Spinal cord (tissue), 10 donors: ENCODE measurements at places on chromosomes 1 and 21. TPM values are rescaled to one million over a fixed set of nuclear protein-coding genes. Genes with fewer than 3 reads are reported as not detected.
A peak's percentile ranks its signal among the peaks of the same experiment; 100 is the strongest.

ITGB3BP gene
- 29.1 TPM for polyA plus RNA-seq

LRRC38 gene
- polyA plus RNA-seq: 4.8 TPM

GRCh38 chr1:76857138-76857537, 10.1 kb upstream of the ST6GALNAC5 start:
- H3K4me3 ChIP-seq: no peak overlapping the region
- no peaks in the 10 kb centered on the region for H3K36me3 ChIP-seq
- no peak for DNase-seq

DNA sequence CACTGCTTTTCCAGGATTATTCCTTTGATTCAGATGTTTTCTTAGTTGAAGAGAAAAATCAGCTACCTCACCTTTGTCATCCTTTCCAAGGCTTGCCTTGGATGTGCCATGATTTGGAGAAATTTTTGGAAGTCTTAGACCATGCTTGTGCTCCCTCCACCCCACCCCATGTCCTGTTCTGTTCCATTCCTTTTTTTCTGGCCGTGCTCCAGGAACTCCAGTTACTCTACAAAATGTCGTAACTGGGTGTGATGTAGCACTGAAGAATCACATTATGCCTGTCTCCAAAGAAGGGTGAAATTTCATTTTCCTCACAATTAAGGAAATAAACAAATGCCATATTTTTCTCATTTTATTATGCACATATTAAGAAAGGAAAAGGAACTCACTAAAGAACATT, 217.8 kb upstream of the ZRANB2 start:
- no peaks in the 10 kb centered on the region for H3K36me3 ChIP-seq
- no peaks in the 10 kb centered on the region for H3K27me3 ChIP-seq
- H3K27ac ChIP-seq: no peak overlapping the region

DNA sequence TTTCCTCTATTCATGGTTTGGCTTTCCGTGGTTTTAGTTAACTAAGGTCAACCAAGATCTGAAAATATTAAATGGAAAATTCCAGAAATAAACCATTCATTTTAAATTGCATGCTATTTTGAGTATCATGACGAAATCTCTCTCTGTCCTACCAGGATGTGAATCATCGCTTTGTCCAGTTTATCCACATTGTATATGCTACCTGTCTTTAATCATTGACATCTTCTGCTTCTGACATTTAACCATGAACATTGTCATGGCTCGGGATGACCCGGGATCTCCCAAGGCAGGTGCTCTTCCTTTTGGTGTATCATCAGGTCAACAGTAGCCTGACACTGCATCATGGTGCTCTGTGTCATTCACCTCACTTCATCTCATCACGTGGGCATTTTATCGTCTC, 125.5 kb upstream of the HNRNPU start:
- no peaks in the 10 kb centered on the region for H3K27me3 ChIP-seq
- no peaks in the 10 kb centered on the region for H3K36me3 ChIP-seq
- no peaks in the 10 kb centered on the region for H3K4me1 ChIP-seq
- H3K27ac ChIP-seq: no peak overlapping the region
- DNase-seq: no peak
- H3K4me3 ChIP-seq: no peak overlapping the region

DNA sequence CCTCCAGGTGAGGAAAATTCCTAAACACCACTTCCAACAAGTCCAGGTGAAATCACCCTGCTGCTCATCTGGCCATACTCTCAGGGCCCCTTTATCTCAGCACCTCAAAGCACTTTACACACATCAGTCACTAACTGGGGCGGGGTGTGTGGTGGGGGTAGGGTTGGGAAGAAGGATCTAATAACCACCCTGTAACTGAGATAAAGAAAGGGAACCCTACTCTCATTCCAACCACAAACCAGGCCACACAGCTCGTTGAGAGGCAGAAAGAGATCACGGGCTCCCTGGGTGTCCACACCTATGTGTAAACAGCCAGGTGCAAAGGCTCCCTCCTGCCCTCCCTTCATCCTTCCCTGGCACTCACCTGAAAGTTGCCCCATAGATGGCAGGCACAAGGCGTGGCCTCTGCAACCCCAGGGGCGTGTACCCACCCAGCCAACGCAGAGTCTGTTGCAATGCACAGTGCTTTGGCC, 20.4 kb downstream of the GPR161 start:
- H3K4me1 ChIP-seq: no peaks in the 10 kb centered on the region
- DNase-seq: no peak
- H3K36me3 ChIP-seq: peaks cover 7% of the 10 kb centered on the region
- H3K4me3 ChIP-seq: no peak overlapping the region
- H3K27ac ChIP-seq: no peak overlapping the region

- H3K27me3 ChIP-seq: no peaks in the 10 kb centered on the region
- H3K4me3 ChIP-seq: no peak overlapping the region
- no peak for DNase-seq
- H3K27ac ChIP-seq: no peak overlapping the region
- H3K36me3 ChIP-seq: peaks cover 10% of the 10 kb centered on the region
Observed at GRCh38 chr1:205535096-205535495, 30.6 kb downstream of the CDK18 start.

GRCh38 chr1:151058692-151059091, 730 bp downstream of the CDC42SE1 start:
- DNase-seq: no peak
- H3K27me3 ChIP-seq: no peaks in the 10 kb centered on the region
- H3K4me3 ChIP-seq: peak overlapping the region; percentile 94

GRCh38 chr1:61253912-61254633, 171.7 kb downstream of the NFIA start:
- H3K27me3 ChIP-seq: no peaks in the 10 kb centered on the region

PRAMEF1 gene
- polyA plus RNA-seq: not detected

DNA sequence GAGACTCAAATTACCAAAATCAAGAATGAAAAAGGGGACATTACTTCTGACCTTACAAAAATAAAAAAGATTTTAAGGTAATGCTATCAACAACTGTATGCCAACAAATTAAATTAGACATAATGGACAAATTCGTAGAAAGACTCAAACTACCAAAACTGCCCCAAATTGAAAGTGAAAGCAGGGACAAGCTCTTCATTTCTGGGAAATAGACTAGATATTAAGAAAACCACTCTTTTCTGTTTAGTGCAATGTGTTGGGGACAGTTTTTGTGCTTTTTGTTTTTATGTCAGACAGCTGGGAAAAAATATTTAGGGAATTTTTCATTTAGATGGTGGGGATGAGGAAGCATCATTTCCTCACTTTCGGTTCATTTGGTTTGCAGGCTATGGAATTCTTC, 4.9 kb upstream of the GBP1 start:
- no peak overlapping the region for H3K4me3 ChIP-seq
- no peak overlapping the region for H3K27ac ChIP-seq
- no peaks in the 10 kb centered on the region for H3K4me1 ChIP-seq
- H3K36me3 ChIP-seq: no peaks in the 10 kb centered on the region
- no peak for DNase-seq

DNA sequence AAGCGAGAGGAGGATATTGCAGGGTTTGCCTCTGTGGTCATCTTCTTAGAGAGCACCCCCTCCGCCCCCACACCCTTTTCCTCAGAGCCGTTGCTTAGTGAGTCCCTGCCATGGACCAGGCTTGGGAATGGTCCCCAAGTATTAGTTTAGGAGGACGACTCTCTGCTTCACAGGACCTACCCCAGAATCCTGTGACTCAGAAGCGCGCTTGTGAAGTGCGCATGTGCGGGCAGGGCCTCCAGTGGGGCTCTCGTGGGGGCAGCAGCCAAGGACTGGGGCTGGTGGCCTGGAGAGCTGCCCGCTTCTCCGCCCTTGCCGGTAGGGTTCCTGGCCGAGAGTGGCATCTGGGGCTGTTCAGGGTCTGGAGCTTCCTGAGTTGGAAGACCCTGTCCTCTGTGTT, 37.3 kb upstream of the HMGN1 start:
- DNase-seq: no peak
- H3K27ac ChIP-seq: peak overlapping the region; percentile 50
- H3K36me3 ChIP-seq: peaks cover 25% of the 10 kb centered on the region
- H3K4me3 ChIP-seq: peak overlapping the region; percentile 54

EVI5 gene
- 18.9 TPM for polyA plus RNA-seq

GREM2 gene
- 10.9 TPM for polyA plus RNA-seq
